Activated CD4-positive, alpha-beta T cell treated with anti-CD3 and anti-CD28 coated beads, Interleukin-2, amount 10 ng/mL, durations not matched to agents 24 days and 14 days (primary cell): ENCODE measurements at places on chromosomes 6 and 20. TPM values are rescaled to one million over a fixed set of nuclear protein-coding genes. Genes with fewer than 3 reads are reported as not detected.

The C6orf141 gene
- 0.14 TPM in 1 of 2 replicates, not detected in the other for total RNA-seq

The OR2H2 gene
- total RNA-seq, result not detected in 2 replicates

GRCh38 chr6:74334722-74335121 is 638.7 kb downstream of the CD109 start:
- no peak for DNase-seq
- no peaks in the 10 kb centered on the region for H3K36me3 ChIP-seq
- H3K27me3 ChIP-seq, result no peaks in the 10 kb centered on the region
- peaks cover 1% of the 10 kb centered on the region for H3K4me1 ChIP-seq

The ADRM1 gene
- 179 and 183 TPM in 2 replicates for total RNA-seq

The RHAG gene
- total RNA-seq, result not detected in 2 replicates

DNA sequence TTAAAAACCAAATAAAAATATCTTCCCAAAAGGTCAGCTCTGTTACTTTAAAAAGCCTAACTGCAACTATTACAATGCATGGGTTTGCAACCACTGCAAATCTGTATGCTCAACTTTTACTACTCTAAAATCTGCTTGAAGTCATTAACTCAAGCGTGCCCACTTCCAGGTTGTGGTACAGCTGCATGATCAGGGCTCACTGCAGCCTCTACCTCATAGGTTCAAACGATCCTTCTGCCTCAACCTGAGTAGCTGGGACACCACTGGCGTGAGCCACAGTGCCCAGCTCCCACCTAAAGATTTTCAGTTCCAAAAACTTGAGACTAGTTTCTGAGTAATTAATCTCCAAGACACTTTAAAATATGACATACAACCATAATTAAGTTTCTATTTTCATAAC is 8.2 kb downstream of the DIDO1 start:
- H3K36me3 ChIP-seq, result peaks cover 18% of the 10 kb centered on the region
- H3K27ac ChIP-seq, result peak overlapping the region; percentile 82
- DNase-seq, result peak; percentile 81
- no peaks in the 10 kb centered on the region for H3K27me3 ChIP-seq
- H3K4me1 ChIP-seq, result peaks cover 68% of the 10 kb centered on the region

- no peak for DNase-seq
- H3K4me1 ChIP-seq, result no peaks in the 10 kb centered on the region
- H3K36me3 ChIP-seq, result no peaks in the 10 kb centered on the region
- H3K4me3 ChIP-seq, result no peak overlapping the region
- no peaks in the 10 kb centered on the region for H3K27me3 ChIP-seq
Observed at GRCh38 chr20:10848810-10849370, 175.1 kb upstream of the JAG1 start.
